8988T (cell line): ENCODE measurements at places on chromosomes 5 and 9.

GRCh38 chr9:119938871-119939270, 569.6 kb upstream of the BRINP1 start:
- DNase-seq = no peak

DNA sequence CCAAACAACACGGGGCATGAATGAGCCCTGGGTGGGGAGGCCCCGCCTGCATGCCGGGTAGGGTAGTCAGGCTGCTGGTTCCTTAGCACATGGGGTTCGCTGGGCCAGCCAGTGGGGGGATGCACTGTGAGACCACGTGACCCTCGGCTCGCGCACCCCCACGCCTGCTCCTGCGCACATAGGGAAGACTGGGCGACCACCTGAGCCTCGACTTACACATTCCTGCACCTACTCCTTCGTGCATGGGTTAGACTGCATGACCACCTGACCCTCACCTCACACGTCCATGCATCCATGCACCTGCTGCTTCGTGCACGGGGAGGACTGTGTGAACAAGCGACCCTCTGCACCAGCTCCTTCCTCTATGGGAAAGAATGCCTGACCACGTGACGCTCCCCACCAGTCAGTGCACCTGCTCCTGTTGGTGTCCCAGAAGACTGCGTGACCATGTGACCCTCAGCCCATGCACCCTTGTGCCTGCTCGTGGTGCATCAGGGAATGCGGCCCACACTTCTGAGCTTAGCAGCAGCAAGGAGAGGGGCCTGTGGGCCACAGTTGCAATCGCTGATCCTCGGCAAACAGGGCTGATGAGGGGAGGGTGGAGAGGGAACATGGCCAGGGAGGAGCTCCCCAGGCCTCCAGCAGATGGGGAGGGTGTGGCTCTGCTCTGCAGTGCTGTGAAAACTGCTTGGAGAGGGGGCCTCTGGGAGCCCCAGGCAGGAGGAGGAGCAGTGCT, 18.1 kb downstream of the LPCAT1 start:
- no peak for DNase-seq

- DNase-seq = no peak
Observed at GRCh38 chr5:43041669-43042175, 1.6 kb upstream of the ANXA2R start.

DNA sequence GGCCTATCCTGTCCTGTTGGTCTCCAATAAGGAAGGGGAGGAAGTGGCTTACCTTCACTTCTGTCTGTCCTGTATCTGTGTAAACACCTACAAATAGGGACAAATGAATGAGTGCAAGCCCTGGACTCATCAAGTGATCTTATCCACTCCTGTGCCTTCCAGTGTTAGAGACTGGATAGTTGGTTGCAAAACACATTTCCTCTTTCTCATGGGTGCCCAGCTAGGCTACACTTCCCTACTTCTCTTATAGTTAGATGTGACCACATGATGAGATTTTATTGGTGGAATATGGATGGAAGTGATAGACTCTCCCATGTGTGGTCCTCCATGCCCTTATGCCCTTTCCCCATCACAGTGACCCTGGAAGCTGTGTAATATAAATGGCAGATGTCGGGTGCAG, 16.9 kb upstream of the PFDN1 start:
- no peak for DNase-seq

GRCh38 chr5:160347448-160347847, 23.0 kb downstream of the C1QTNF2 start:
- no peak for DNase-seq

GRCh38 chr9:73034962-73035361, 82.1 kb upstream of the ALDH1A1 start:
- DNase-seq = no peak

DNA sequence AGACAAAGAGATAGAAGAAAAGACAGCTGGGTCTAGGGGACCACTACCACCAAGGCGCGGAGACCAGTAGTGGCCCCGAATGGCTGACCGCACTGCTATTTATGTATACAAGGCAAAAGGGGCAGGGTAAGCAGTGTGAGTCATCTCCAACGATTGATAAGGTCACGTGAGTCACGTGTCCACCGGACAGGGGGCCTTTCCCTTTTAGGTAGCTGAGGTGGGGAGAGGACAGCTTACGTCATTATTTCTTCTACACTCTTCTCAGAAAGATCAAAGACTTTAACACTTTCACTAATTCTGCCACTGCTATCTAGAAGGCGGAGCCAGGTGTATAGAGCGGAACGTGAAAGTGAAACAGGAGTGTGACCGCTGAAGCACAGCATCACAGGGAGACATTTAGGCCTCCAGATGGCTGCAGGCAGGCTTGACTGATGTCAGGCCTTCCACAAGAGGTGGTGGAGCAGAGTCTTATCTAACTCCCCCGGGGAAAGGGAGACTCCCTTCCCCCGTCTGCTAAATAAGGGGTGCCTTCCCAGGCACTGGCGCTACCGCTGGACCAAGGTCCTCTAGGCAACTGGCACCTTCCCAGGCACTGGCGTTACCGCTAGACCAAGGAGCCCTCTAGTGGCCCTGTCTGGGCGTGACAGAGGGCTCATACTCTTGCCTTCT, 6.1 kb upstream of the PRR16 start:
- DNase-seq = no peak

- DNase-seq = no peak
Observed at GRCh38 chr5:139897342-139897741, 101.7 kb downstream of the PSD2 start.

DNA sequence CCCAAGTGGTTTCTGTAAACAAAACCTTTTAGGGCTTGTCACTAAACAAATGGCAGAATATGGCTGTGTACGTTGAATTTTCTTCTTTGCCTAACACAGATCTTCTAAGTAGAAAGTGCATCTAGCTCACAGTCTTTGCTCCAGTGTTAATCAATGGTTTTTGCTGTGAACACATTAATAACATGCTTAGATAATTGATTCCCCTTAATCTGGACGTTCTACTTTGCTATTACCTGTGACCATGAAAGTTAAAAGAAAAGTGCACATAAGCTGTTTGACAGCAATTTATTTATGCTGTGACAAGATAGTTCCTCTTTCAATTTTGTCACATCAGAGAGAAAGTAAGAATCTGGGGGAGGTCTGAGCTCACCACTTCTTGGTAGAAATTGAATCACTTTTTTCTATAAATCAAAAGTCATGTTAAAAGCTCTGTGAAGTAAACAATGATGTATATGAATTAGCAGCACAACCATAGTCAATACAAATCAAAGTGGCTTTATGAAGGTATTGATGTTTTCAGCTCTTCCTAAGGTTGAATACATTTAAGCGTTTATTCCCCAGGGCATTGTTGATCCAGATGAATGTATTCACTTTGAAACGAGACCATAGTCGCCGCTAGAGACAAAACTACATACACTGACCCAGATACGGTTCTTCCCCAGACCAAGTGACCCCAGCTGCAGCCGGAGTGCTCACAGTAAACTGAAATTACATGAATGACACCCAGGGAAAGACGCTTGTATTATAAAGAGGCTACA, 174.6 kb upstream of the ZNF608 start:
- DNase-seq = no peak

GRCh38 chr9:746661-747434, 94.6 kb upstream of the DMRT1 start:
- no peak for DNase-seq

DNA sequence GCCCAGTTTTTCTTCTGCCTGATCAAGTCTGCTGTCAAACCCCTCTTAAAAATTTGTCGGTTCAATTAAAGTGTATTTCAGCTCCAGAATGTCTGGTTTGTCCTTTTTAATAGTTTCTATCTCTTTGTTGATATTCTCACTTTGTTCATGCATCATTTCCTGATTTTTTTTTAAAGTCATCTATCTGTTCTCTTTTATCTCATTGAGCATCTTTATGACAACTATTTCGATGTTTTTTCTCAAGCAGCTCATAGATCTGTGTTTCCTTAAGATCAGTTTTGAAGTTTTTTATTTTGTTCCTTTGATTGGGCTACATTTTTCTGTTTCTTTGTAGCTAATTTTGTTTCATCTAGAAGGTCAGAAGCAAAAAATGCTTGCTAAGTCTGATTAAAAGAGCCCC, 53.7 kb downstream of the FGD3 start:
- no peak for DNase-seq

DNA sequence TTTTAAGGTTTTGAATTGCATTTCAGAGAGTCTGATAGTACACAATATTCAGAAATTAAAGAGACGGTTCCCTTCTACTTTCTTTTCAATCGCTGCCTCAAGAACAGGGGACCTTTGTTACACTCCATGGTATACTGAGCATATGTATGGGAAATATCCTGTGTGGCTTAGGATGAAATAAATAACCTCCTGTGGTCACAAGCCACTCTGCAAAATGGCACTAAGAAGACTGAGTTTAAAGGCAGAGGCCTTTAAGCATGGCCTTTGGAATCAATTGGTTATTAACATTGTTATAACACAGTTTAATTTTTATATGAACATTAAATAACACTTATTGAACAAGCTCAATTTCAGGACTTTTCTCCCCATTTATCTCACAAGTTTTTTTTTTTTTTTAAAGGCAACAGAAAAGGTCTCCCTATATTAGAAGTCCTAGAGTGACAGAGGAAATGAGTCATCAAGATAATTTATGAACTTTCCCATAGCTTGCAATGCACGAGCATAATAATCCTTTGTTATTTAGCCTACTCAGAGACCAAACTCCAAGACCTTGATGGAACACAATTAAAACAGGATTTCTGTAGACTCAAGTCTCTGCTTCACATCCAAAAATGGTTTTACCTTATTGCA, 341.9 kb downstream of the TMEM167A start:
- no peak for DNase-seq

DNA sequence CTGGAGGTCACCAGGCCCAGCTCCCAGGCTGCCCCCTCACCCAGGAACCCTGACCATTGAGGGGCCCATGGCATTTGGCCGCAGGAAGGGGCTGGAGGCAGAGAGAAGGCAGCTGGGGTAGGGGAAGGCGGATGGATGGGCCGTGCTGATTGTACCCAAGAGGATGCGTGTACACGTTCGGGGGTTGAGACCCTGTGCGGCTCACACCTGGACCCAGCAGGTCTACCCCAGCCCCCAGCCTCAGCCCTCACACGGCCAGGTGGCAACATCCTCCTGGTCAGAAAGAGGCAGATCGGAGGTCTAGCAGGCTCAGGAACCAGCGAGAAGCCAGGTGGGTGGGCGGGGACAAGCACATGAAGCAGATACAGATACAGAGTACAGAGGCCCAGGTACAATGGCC, 33.7 kb downstream of the NACC2 start:
- DNase-seq = no peak

- no peak for DNase-seq
Observed at GRCh38 chr9:132885720-132886333, 7.1 kb downstream of the SPACA9 start.

DNA sequence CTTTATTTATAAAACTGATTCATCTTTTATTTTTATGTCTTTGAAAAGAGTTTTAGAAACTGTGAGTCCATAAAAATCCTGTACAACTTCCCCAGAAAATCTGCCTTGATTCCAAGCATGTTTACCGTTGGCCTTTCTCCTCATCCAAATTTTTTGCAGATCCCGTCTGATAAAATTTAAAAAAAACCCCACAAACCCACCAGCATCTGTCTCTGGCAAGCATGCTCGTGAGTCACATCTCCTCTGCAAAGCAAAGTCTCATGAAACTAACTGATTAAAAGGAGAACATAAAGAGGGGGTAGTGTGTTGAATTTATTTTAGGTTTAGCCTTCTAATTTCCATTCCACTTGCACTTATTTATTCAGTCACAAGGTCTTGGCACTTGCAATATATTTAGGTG, 109.4 kb downstream of the MAT2B start:
- no peak for DNase-seq

DNA sequence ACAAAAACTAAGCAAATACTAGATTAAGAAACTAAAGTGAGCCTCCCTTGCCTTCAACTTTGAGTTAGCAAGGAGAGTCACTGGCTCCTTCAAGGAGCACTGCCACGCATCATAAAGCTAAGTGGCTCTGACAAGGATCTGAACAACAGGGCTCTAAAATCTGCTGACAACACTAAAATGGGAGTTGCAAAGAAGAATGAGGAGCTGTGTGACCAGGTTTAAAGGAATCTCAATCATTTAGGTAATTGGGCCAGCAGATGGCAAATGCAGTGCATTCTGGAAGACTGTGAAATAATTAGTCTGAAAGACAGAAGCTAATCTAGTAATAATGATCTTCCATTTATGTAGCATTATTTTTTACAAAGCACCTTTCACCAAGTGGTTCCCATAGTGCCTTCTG, 297.0 kb upstream of the TAS2R1 start:
- DNase-seq = no peak

- no peak for DNase-seq
Observed at GRCh38 chr5:44536650-44537260, 147.5 kb upstream of the FGF10 start.

- no peak for DNase-seq
Observed at GRCh38 chr5:127940854-127941253, 142.7 kb upstream of the SLC12A2 start.
